Stimulated activated CD4-positive, alpha-beta T cell treated with anti-CD3 and anti-CD28 coated beads, Interleukin-1b, Interleukin-23, amount 100 ng/mL, for 24 hours (primary cell): ENCODE measurements at places on chromosomes 5 and 9.

DNA sequence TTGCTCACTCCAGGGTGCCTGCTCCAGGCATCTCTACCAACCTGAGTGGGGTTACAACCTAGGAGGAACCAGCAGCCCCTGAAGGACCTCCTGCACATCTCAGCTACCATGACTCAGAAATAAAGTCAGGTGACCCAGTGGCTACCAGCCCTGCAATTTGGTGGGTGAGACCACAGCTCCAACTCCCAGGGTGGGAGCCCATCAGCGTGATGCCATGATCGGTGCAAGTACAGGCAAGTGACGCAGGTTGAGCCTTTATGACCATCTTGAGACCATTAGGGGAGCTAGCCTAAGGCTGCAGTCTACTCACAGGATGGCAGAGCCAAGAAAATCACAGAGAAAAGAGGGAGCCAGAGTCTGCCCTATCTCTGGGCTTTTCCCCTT is 8.6 kb downstream of the SEPTIN8 start:
- no peak for DNase-seq

- no peak for DNase-seq
These were observed 86.0 kb downstream of the INSL6 start for GRCh38 chr9:5099466-5099865.

GRCh38 chr5:102764381-102765004 is 9.4 kb downstream of the PAM start:
- DNase-seq = no peak

DNA sequence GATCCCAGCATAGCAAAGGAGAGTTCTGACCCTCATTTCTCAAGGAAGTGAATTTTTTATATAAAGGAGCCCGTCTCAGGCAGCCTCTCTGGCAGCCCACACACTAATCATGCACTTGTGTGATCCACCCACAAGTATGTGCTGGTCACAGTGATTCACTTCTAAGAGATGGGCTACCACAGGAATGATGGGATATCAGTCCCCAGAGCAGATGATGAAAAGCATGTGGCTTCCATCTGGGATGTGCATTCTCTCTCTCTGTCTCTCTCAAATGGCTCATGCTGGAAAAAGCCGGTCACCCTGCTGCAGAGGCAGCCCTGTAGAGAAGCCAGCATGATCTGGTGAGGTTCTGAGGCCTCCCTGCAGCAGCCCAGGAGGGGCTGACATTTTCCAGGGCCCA is 74.2 kb upstream of the ADCY2 start:
- DNase-seq = no peak

DNA sequence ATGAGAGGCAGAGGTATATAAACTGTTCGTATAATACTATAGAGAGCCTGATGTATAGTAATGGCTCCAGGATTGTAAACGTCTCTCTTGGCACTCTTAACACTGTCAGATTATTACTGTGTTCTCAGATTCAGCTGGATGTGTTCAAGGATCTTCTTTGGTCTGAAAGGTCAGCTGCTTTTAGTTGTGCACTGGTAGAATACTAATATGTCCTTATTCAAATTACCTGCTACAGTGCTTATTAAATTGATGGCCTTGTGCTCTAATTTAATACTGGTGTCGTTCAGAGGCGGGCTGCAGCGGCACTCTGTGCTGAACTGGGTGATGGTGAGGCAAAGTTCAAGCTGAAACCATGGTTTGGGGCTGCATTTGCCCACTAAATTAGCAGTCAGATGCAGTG is 216.7 kb upstream of the ARRDC3 start:
- no peak for DNase-seq

- DNase-seq = no peak
These were observed 871 bp downstream of the GLE1 start for GRCh38 chr9:128505414-128505765.

GRCh38 chr5:177468685-177469628 is 4.5 kb downstream of the DBN1 start:
- no peak for DNase-seq

GRCh38 chr9:35689542-35690293 is at the start of gene TPM2:
Gene TPM2 (minus strand): TSS chr9:35689925. CDS start chr9:35689817, 108 bp downstream.
- DNase-seq = no peak

- DNase-seq = no peak
These were observed 203.9 kb upstream of the RASEF start for GRCh38 chr9:83266666-83267496.

DNA sequence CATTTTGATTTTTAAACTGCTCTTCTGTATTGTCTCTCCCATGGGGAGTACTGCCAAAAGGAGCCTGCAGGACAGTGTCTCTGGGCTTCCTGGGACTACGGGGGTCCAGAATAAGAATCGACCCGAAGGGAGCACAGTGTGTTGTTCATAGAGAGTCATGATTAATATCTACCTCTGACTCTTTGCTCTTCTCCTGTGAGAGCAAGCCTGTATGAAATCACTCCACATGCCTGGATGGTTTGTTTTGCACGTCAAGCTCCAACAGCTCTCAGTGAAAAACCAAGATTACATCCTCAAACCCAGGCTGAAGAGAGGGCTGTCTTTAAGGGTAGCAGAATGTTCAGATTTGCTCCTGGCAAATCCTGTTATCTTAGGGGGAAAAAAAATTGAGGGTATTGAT is 1860.0 kb upstream of the WWC1 start:
- DNase-seq = no peak

DNA sequence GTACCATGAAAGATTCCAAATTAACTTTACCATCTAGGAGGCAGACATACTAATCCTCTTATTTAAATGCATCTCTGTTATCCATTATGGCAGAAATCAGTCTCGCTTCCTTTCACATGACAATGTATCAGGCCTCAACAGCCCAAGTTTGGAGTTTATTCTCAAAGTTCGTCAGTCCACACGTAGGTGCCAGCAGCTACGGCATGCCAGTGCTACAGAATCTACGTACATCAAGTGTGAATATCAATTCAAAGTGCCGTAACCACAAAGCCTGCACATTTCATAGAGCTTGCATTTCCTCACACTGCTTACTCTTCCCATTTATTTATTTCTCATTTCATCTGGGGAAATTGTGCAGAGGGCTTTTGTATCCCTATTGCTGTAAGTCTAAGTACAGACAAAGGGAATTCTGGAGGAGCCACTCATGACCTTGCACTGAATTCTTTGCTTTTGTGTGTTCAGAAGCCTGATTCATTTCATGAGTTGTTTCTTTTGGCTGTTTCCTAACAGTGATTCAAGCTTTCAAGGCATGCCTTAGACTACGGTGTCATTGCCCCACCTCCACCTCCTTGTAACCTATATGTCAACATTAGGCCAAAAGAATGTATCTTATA is 10.0 kb downstream of the ENC1 start:
- DNase-seq = no peak

GRCh38 chr9:71333321-71333720 is 211.9 kb upstream of the TRPM3 start:
- DNase-seq = no peak

DNA sequence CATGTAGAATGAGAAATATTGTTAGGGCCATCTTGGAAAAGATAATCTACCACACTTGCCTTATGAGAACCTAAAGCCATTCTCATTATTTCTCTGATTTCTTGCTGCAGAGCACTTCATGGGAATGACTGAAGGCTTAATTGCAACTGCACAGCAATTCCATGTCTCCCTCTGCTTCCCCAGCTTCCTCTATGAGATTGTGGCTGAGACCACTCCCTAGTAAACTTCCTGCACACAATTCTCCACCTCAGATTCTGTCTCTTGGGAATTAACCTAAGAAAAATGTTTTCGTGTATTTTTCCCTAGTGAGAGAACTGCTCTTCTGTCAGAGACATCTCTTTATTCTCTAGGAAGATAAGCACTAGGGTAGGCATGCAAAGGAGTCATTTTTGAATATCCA is 55.6 kb upstream of the CAMK4 start:
- no peak for DNase-seq

DNA sequence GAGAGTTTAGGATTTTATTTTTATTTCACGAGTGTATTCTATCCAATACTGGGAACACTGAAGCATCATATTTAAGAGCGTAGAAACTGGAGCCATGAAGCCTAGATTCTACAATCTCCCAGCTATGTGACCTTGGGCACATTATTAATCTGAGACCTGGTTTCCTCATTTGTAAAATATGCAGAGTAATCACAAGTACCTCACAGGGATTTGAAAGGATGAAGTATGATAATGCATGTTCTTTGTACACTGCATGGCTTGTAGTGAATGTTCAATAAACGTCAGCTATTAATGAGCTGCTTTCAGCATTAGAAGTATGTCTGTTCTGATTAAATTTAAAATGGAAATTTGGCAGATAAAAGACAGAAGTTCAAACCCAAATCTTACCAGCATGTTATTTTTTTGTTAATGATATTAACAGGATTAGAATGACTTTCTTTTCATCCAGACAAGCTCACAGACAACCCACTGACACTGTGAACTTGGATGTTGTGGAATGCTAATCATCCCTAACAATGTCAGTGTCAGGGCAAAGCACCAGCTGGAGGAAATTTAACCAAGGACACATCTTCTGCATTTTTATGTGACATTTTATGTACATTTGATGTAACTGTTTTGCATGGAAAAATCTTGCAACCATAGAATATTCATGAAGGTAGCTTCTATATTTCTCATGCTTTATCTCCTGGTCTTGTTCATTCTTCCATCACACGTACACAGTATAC is 27.1 kb upstream of the CTXN3 start:
- DNase-seq = no peak
